Activated CD4-positive, alpha-beta T cell treated with anti-CD3 and anti-CD28 coated beads, Interleukin-2, Interleukin-6, amounts not matched to agents 100 ng/mL and 50 ng/mL, durations not matched to agents 16 hours and 8 hours (primary cell): ENCODE measurements at places on chromosomes 7 and 10.
A peak's percentile ranks its signal among the peaks of the same experiment; 100 is the strongest.

DNA sequence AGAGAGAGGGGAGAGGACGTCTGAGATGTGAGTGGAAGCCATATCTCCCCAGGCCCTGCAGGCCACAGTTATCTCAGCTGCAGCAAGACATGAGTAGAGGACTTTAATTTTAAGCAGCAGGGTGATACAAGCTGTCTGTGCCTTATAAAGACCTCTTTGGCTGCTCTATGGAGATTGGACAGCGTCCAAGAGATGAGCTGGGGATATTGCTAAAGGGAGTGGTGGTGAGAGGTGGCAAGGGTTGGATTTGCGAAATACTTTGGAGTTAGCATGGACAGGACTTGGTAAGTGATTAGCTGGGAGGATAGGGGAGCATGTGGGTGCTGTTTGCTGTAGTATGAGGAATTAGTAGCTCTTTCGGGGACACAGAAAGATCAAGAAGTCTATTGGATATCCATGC is 191.8 kb downstream of the CACNB2 start:
- no peak for DNase-seq

- no peak for DNase-seq
Measured at GRCh38 chr10:8221451-8221850, 167.0 kb downstream of the GATA3 start.

GRCh38 chr7:70241536-70242175 is 643.4 kb downstream of the AUTS2 start:
- DNase-seq, result no peak

DNA sequence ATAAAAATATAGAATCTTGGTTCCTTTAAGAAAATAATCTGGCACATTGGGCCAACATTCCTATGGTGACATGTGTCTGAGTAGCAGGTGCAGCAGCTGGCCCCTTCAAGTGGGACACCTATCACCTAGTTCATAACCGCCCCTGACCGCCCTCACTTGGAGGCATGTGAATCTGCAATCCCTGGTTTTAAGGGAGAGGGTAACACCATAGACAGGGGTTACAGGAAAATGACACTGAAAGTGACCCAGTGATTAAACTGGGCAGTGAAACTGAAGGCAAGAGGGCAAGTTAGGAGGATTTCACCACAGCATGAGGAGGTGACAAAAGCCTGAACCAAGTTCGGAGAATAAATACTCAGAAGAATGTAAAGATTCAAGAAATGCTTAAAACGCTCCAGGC is 1.1 kb downstream of the RSU1 start:
- peak; percentile 14 for DNase-seq

DNA sequence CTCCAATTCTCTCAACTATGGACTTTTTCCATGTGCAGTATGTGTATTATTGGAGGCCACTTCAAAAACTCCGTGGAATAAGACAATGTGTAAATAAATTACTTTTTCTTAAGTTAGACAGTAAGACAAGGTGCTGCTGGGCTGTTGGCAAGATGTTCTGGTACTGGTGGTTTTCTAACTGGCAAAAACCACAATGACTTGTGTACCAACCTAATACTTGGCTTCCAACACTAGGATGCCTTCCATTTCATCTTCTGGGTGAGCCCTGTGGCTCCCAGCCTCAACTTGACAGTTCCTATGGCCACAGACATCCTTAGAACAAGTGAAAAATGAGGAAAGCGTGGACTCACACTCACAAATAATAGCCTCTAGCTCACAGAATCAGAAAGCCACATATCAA is 77.0 kb downstream of the OSBPL3 start:
- no peak for DNase-seq
